Testis (tissue), 5 donors: ENCODE measurements at places on chromosomes 12 and 14. TPM values are rescaled to one million over a fixed set of nuclear protein-coding genes. Genes with fewer than 3 reads are reported as not detected.

- no peak for DNase-seq
Observed at GRCh38 chr14:65329911-65330310, 82.6 kb upstream of the FUT8 start.

The TSPAN19 gene
- polyA plus RNA-seq, result 7.5 TPM

DNA sequence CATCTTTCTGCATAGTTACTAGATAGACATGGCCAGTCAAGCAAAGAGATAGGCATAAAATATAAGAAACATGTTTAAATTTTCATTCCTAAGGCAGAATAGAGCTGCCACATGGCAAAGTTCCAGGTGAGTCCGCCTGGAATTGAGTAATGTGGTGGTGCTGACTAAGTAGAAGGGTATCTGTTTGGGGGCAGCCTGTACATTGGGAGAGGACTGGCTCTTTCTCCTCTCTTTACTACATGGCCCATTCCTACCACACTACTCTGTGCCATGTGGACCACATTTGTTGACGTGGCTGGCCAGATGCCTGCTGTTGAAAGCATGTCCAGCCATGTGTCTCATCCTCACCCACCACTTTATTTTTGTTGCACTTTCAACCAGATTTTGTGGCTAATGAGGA lies 354.0 kb downstream of the ETNK1 start:
- no peak for DNase-seq

The RBM19 gene
- 28.9 TPM for polyA plus RNA-seq

The BICDL1 gene
- 41.4 TPM for polyA plus RNA-seq

- no peak for DNase-seq
Observed at GRCh38 chr12:108689314-108690190, 41.8 kb downstream of the CORO1C start.

The KRT75 gene
- not detected for polyA plus RNA-seq

DNA sequence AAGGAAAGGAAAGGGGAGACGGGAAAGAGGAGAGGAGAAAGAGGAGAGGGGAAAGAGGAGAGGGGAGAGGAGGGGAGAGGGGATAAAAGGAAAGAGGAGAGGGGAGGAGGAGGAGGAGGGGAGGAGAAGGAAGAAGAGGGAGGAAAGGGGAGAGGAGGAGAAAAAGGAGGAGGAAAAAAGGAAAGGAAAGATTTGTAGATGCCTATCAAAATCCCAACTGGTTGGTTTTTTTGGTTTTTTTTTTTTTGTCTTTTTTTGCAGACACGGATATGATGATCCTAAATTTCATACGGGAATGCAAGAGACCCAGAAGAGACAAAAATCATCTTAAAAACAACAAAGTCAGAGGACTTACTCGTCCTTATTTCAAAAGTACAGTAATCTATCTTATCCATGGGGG lies 19.4 kb downstream of the ANGEL1 start:
- DNase-seq, result no peak

- no peak for DNase-seq
Observed at GRCh38 chr12:44488180-44488579, 387.9 kb downstream of the NELL2 start.

DNA sequence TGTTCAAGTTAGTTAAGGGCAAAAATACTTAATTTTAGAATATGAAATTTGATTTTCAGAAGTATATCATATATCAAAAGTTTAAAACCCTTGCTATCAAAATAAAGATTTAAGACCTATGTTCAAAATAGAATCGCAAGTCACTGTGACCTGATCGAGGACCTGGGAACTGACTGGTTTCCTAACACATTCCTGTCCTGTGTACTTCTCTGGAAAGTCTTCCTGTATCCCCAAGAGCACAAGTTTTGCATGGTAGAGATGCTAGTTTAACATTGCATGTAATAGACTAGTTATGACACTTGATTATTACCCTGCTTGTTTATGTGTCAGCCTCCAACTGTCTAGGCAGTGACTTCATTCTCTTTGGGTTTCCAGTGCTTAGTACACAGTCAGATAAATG lies 30.3 kb downstream of the BCAT1 start:
- no peak for DNase-seq

GRCh38 chr14:51367600-51367931 lies 127.5 kb downstream of the TMX1 start:
- no peak for DNase-seq

The ISM2 gene
- 4.4 TPM for polyA plus RNA-seq

- DNase-seq, result peak; percentile 71
Observed at GRCh38 chr12:57603815-57604453, 690 bp upstream of the DTX3 start.

GRCh38 chr12:54624315-54625279 lies 10.1 kb downstream of the LACRT start:
- no peak for DNase-seq

GRCh38 chr12:115620816-115621215 lies 656.7 kb downstream of the MED13L start:
- DNase-seq, result no peak
